ENCODE measurements at places on chromosomes 7 and 10.

GRCh38 chr7:36265680-36266079 is 112.6 kb downstream of the EEPD1 start:
- no peak for DNase-seq

DNA sequence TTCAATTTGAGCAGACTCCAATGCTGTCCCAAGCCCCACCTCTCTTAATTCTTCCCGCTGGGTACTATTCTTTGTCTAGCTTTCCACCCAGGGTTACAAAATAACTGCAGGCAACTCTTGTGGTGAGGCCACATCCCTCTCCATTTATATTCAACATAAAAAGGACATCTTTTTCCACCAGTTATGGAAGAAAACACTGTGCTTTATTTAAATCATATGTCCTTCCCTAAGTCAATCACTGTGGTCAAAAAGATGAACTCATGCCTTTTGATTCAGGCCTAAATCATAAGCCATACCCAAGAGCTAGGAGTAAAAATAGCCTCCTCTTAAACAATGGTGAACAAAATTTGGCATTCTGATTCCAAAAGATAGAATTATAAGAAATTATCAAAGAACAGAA is 386.0 kb downstream of the SEMA3D start:
- DNase-seq = no peak

DNA sequence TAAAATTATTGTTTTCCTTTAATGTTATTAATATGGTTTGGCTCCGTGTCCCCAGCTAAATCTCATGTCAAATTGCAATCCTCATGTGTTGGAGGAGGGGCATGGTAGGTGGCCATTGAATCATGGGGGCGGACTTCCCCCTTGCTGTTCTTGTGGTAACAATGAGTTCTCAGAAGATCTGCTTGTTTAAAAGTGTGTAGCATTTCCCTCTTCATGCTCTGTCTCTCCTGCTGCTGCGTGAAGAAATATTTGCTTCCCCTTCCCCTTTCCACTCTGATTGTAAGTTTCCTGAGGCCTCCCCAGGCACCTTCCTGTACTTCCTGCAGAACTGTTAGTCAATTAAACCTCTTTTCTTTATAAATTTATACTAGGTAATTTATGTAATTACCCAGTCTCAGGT is 27.5 kb downstream of the VIM start:
- DNase-seq = no peak

DNA sequence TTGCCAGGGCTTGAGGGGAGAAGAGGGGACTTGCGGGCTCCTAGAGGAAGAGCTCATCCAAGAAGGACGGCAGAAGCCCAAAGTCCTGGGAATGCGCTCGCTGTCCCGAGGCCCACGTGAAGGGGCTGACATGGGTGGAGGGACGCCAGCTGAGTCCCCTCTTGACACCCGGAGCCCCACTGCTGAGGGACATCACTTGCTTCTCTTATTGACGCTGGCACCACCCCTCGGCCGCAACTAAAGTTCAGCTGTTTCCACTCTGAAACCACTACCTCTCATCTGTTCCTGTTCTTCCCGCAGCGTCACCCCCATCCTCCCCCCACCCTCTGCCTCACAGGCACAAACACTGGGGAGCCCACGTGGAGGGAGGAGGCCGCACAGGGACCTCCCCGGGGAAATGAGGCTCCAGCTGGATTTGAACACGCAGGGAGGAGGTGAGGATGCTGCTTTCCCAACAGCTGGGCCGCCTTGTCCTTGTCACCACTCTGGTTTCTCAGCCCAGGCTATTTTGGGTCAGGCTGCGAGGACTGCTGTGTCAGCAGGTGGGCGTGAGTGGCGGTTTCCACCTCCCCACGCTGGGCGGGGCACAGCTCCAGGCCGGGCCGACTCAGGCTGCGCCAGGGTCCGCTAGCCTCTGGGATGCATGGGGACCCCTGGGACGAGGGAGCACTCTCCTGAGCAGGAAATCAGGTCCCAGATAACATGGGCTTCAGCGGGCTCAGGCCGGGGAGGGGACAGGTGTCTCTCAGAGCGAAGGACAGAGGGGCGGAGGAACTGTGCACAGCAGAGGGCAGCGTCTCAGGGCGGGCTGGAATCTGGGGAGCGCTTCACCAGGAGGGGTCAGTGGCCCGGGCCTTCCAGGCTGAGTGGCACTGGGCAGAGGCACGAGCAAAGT is 156.3 kb downstream of the ZNF248 start:
- no peak for DNase-seq

- DNase-seq = no peak
Measured at GRCh38 chr10:22158426-22158825, 59.4 kb downstream of the EBLN1 start.

DNA sequence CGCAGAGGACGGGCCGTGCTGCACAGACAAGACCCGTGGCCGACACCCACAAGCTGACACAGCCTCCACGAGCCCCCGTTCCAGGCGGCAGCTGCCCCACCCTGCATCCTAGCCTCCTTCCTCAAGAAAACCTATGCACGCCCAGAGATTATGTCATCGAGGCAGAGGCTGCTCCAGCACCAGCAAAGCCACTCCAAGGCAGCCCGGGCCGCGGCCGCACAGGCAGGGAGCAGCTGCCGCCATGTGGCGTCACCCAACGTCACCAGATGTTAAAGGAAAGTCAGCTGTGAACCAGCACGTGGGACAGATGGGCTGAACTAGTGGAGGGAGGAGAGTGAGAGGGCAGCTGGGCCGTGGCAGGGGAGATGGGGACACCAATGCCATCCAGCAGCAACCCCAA is 59.8 kb downstream of the STK32C start:
- no peak for DNase-seq

DNA sequence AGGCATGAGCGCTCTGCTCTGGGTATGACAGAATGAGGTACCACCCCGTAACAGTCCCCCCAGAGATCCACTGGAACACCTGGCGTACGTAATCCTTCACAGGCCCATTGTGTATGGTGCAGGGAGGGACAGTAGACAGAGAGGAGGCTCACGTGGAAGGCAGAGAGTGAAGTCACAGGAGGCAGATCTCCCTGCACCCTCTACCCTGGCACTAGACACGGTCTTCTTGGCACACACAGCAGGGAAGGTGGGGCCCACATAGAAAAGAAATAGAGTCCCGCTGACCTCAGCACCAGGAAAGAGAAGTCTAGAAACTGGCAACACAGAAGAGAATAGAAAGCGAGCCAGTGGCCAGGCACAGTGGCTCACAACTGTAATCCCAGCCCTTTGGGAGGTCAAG is 51.9 kb downstream of the SLC29A4 start:
- DNase-seq = peak; percentile 83

GRCh38 chr7:55065079-55065478 is 46.3 kb downstream of the EGFR start:
- peak; percentile 54 for DNase-seq

DNA sequence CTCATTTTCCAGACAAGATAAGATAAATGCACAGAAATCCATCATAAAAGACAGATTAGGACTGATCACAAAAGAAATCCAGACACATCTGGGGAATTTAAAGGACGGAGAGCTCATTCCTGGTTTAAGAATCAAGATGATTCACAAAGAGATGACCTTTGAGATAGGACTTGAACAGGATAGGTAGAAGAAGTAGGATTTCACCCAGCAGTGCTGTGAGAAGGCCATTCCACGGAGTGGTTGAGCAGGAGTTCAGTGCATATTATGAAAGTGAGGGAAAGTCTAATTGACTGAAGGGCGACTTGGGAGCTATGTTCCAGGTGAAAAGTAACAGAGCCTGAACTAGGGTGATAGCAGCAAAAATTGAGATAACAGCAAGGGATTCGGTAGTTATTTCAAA is 73.7 kb downstream of the GAD2 start:
- DNase-seq = no peak

DNA sequence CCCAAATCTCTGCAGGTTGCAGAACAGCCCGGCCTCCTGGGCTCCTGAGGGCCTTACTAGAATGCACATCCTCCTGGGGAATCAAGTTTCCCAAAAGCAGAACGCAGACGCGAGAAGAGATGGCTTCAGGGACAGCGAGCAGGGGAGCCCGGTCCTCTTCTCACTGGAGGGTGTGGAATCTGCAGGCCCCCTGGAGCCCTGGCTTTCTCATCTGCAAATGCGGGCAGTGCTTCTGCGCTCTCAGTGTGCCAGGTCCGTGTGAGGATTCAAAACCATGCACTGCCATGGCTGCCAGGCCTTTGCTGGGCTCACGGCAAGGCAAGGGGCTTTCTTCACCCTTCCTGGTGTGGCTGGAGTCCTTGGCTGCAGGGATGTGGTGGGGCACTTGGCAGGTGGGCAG is 330.9 kb upstream of the MKI67 start:
- DNase-seq = no peak

DNA sequence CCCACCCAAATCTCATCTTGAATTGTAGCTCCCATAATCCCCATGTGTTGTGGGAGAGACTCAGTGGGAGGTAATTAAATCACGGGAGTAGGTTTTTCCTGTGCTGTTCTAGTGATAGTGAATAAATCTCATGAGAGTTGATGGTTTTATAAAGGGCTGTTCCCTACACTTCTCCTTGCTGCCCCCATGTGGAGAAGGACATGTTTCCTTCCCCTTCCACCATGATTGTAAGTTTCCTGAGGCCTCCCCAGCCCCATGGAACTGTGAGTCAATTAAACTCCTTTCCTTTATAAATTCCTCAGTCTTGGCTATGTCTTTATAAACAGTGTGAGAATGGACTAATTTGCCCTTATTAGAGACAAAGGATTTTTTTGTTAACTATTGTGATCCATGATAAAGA is 48.5 kb upstream of the MKX start:
- DNase-seq = no peak

GRCh38 chr7:128906766-128907559 is 3.5 kb downstream of the KCP start:
- no peak for DNase-seq

DNA sequence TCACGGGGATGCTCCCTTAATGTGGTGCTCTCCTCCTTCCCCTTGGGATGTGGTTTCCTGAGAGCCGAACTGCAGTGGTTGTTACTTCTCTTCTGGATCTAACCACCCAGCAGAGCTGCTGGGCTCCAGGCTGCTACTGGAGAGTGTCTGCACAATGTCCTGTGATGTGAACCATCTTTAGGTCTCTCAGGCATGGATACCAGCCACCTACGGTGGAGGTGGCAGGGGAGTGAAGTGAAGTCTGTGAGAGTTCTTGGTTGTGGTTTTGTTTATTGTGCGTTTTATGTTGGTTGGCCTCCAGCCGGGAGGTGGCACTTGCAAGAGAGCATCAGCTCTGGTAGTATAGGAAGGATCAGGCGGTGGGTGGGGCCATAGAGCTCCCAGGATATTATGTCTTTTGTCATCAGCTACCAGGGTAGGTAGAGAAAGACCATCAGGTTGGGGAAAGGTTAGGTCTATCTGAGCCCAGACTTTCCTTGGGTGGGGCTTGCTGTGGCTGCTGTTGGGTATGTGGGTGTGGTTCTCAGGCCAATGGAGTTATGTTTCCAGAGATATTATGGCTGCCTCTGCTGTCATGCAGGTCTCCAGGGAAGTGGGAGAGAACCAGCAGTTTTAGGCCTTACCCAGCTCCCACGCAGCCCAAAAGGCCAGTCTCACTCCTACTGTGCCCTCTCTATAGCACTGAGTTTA is 87.9 kb downstream of the KIF20B start:
- DNase-seq = no peak

DNA sequence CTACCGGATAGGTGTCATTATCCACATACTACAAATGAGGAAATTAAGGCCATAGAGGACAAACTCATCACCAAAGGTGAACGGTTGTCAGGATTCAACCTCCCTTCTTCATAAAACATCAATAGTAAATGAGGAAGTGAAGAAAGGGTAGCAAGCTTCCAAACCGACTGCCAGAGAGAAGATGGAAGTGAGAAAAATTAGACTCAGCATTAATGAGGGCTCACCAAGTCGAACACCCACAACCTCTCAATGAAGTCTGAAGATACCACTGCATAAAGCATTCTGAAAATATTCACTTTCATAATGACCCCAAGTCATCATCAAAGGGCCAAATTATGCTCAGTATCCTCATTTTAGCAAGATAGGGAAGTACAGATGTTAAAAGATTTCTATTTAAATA is 29.6 kb downstream of the ABCB4 start:
- DNase-seq = no peak

DNA sequence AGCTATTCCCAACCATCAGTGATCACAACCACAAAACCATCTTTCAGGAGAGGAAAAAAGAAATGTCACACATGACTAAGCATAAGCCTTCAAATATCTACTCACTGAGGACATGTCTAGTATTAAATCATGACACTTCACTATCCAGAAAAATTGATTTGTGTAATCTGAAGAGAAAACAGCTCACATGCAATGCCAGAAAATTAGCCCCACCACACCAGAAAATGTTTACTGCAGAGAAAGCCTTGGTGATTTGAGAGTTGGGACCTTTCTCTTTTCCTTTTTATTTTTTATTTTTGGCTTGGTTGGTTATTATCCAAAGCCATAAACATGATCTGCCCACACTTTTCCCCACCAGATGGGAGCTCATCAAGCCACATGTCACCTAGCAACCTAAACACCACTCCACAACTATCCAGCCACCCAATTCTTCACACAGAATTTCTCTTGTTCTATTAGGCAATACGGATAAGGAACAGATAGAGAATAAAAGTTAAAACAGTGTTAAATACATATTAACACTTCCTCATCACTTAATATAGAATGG is 3.1 kb downstream of the PARD3 start:
- no peak for DNase-seq

- no peak for DNase-seq
Measured at GRCh38 chr10:71909399-71910083, 54.7 kb upstream of the CHST3 start.

- no peak for DNase-seq
Measured at GRCh38 chr7:34452363-34452762, 205.7 kb upstream of the NPSR1 start.

DNA sequence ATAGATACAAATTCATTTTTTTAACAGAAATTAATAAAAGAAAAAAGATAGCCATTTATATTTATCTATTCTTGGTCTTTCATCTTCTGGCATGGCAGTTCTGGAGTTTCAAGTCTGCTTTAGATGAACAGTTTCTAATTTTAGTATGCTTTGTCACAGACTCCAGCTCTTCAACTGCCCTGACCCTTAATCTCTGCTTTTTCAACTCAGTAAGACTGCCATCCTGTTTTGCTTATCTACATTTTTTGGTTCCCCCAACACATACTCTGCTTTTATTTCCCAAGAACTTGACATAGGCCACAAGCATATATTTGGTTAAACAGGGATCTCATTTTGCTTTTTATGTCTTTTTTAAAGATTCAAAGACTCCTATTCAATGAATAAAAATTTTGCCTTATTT is 309.3 kb upstream of the KCND2 start:
- DNase-seq = no peak

DNA sequence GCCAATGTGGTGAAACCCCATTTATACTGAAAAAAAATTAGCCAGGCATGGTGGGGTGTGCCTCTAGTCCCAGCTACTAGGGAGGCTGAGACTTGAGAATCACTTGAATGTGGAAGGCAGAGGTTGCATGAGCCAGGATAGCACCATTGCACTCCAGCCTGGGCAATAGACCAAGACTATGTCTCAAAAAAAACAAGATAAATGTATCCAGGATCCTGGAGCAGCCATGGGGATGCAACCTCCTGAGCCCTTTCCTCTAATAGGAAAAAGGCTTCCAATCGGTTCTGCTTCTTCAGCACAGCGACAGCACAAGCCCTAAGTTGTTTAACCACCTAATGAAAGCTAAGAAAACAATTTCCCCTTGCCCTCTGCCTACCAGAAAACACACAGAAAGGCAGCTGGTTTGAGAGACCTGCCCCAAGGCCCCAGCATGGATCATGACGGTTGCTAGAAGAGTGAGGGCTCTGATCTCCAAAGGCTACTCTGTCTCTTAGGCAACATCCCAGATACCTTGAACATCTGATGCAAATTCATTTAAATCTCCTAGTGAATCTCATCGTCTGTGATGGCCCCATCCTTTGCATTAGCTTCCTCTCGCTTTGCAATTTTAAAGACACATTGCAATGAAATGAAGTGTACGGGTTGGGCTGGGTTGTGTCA is 220.8 kb downstream of the ARHGAP21 start:
- DNase-seq = no peak

Measured in mucosa of gallbladder (tissue), 1 donor.